ENCODE measurements at places on chromosomes 3 and 15.
A peak's percentile ranks its signal among the peaks of the same experiment; 100 is the strongest.

DNA sequence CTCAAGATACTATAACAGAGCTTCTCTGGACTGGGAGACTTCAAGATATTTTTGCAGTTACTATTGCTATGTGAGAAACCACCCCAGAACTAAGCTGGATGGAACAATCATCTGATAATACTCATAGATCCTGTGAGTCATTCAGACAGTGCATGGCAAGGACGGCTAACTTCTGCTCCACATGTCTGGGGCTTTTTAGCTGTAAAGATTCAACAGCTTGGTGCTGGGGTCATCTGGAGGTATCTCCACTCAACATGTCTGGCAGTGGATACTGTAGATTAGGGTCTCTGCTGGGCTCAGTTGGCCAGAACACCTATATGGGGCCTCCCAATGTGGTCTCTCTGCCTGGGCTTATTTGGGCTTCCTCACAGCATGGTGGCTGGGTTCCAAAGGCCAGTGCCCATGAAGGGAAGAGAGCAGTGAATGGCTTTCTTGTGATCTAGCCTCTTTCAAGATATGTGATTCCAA lies 117.3 kb upstream of the SLC7A14 start:
- no peak for DNase-seq

- DNase-seq: peak; percentile 60
These were observed 167.3 kb downstream of the NECTIN3 start for GRCh38 chr3:111238885-111239284.

DNA sequence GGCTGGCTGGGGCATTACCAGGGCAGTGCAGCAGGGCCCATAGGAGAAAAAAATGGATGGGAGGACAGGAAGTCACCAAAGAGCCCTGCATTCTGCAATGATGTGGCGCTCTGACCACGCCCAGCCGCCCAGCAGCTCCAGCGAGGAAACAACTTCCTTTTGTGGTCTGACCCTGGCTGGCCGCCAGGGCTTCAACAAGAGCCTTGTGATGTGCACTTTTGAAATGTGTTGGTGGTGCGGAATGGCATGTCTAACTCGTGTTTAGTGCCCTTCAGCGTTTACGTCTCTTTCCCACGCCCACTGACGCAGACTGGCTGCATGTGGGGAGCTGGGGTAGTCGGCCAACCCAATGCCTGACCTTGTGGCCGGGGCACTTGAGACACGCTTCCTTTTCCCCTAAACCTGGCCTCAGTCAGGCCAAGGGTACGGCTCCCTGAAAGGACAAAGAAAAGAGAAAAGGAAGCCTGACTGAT lies 81.9 kb upstream of the CTNNB1 start:
- peak; percentile 87 for DNase-seq

- DNase-seq: no peak
These were observed 14.8 kb downstream of the KLHL6 start for GRCh38 chr3:183540501-183541234.

- DNase-seq: no peak
These were observed 98.0 kb upstream of the TLE3 start for GRCh38 chr15:70195587-70196305.

GRCh38 chr15:92714077-92714476 lies 58.5 kb upstream of the FAM174B start:
- DNase-seq: no peak

DNA sequence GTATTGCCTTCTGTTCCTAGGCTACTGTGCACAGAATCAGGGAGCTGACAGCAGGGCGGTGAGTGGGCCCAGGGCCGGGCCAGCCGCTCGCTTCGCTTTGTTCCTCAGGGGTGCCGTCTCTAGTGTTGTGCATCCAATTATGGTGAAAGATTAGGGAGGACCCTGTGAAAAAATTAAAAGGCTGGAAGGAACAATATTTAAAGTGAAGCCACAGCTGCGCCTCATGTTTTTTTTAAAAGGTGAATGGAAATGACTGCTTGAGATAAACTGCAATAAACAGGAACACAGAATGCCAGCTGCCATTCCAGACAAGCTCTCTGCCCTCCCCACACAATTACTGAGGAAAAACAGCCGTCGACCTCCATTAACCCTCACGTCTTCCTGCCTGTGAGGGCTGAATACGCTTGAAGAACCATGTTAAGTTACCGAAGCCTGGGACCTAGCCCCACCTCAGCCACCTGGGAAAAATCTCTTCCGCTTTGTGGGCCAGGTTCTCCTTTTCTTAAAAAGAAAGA lies 132.0 kb upstream of the IL12A start:
- no peak for DNase-seq

DNA sequence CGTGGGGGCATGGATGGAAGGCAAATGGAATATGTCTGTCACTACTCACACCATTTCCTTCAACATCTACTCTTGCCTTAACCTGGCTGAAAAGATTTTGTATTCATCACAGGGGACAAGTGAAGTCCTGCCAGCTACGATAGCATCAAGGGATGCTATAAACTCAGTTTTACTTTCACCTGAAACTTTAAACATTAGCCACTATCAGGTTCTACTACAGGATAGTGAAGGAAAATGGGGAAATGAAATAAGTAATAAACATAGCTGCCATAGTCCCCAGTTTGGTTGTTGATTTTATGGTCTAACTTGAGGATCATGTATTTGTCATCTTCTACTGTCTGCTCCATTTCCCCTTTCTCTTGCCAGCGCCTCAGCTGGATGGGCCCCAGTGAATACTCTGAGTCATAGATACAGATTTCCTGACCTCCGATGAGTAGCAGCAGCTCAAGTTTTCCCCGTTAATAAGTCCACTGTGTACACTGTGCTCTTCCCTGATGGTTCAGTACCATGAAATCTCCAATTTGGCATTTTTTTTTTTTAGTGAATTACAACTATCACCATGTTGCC lies 338.2 kb upstream of the SLCO3A1 start:
- DNase-seq: peak; percentile 10

DNA sequence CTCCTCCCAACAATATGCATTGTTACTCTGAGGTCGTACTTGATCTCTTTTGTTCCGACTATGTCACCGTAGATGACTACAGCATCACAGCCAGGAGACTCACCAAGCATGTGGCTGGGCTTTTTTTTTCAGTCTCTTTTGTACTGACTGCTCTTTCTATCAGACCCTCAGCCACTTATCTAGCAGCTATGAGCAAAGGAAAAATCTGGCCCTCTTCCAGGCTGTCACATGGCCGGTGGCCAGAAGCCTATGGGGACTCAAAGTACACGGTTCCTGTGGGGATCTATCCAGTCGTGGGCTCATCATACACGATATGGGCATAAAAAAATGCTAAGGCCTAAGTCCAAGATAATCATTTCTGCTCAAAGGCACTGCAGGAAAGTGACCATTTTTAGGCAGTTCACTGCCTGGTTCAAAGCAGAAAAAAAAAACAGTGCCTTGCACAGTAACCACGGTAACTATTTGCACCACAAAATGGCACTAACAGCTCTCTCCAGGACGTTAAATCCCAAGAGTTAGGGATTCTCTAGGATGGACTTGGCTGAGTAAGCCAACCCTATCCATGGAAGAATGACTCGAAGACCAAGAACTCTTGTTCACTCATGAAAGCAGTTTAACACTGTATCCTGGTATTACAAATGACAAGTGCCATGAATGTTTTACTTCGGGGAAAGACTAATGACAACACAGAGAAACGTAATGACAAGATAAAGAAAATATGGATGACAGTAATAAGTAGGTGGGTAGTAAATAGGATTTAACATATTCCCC lies 50.3 kb downstream of the SHQ1 start:
- DNase-seq: no peak

DNA sequence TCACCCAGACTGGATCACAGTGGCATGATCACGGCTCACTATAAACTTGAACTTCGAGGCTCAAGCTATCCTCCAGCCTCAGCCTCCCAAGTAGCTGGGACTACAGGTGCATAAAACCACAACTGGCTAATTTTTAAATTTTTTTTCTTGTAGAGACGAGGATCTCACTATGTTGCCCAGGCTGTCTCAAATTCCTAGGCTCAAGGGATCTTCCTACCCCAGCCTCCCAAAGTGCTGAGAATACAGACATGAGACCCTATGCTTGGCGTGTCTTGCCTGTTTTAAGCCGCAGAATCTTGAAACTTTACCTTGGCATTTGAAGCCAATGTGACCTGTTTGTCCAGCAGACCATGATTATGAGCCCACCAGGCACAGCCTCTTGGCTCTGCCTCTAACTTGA lies 119.9 kb downstream of the OPA1 start:
- no peak for DNase-seq

- DNase-seq: no peak
These were observed 12.5 kb downstream of the ZPLD1 start for GRCh38 chr3:102447272-102447671.

DNA sequence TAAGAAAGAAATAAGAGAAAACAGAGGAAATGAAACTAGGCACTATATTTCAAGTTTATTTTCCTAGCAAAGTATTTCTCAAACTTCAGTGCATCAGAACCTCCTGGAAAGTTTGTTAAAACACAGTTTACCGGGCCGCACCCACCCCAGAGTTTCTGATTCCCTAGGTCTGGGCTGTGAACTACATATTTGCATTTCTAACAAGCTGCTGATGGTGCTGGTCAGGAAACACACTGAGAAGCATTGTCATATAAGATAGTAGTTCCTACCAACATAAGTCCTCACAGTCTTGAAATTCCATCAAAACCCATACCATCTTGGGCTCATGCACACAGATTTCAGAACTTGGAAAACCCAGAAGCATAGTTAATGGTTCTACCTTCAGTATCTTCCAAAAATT lies 8.3 kb downstream of the SLC9A9 start:
- DNase-seq: no peak

- peak; percentile 60 for DNase-seq
These were observed 21.9 kb downstream of the LTF start for GRCh38 chr3:46442576-46443530.

GRCh38 chr3:135897715-135898114 lies 67.8 kb upstream of the PPP2R3A start:
- DNase-seq: no peak
